ENCODE measurements at places on chromosomes 7 and 10. TPM values are rescaled to one million over a fixed set of nuclear protein-coding genes. Genes with fewer than 3 reads are reported as not detected.

GRCh38 chr7:108091461-108091831 is 38.7 kb downstream of the LAMB4 start:
- DNase-seq = no peak
- peaks cover 13% of the 10 kb centered on the region for H3K27me3 ChIP-seq
- no peak overlapping the region for H3K27ac ChIP-seq
- H3K36me3 ChIP-seq = no peaks in the 10 kb centered on the region

DNA sequence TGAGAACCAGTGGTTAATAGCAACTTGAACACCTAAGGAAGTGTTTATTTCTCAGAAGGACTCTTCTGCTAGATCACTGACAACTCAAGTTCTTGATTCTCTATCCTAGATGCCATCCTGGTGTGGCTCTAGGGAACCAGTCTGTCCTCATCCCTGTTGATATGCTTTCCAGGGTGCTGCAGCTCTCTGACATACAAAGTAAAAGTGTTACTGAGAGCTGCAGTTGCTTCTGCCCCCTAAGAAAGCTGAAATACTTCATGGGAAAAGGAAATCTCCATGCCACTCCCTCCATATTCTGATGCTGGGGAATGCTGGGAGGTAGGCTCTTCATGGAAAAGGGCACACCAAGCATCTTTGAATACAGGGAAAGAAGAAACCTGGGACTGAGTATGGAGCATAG is 168.1 kb downstream of the KLF6 start:
- H3K27ac ChIP-seq = no peak overlapping the region
- H3K27me3 ChIP-seq = no peaks in the 10 kb centered on the region
- no peaks in the 10 kb centered on the region for H3K4me1 ChIP-seq
- peaks cover 7% of the 10 kb centered on the region for H3K36me3 ChIP-seq
- no peak overlapping the region for H3K4me3 ChIP-seq

DNA sequence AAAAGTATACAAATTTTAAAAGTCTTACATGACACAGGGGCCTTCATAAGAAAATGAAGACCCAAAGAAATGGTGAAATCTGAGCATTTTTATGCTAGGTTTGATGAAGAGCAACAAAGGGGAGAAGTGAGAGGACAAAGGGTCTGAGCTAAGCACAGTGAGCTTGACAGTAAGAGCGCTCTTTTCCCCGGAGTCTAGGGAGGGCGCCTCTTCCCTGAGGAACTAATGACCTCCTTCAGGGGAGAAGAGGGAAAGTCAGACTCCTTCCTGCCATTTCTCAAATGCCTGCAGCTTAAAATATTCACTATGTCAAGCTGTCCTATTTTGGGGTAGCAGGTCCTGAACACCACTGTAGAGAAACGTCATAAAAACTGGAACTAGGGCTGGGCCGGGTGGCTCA is 18.1 kb upstream of the PAXIP1 start:
- H3K36me3 ChIP-seq = no peaks in the 10 kb centered on the region
- no peak overlapping the region for H3K27ac ChIP-seq
- H3K27me3 ChIP-seq = peaks cover 3% of the 10 kb centered on the region
- no peak for DNase-seq
- H3K4me3 ChIP-seq = no peak overlapping the region

Gene TYW1B
- total RNA-seq = 4.6 TPM

DNA sequence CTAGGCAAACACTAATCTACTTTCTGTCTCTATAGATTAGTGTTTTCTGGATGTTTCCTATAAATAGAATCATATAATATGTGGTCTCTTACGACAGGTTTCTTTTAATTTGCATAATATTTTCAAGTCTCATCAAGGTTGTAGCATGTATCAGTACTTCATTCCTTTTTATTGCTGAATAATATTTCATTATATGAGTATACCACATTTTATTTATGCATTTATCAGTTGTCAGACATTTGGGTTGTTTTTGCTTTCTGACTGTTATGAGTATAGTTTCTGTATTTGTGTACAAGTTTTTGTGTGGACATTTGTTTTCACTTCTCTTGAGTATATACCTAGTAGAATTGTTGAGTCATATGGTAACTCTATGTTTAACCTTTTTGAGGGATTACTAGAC is 48.2 kb downstream of the SHOC2 start:
- no peak overlapping the region for H3K27ac ChIP-seq
- no peaks in the 10 kb centered on the region for H3K27me3 ChIP-seq
- DNase-seq = no peak
- H3K4me3 ChIP-seq = no peak overlapping the region
- H3K36me3 ChIP-seq = peaks cover 23% of the 10 kb centered on the region
- peaks cover 5% of the 10 kb centered on the region for H3K4me1 ChIP-seq

Gene PLAC9
- not detected for total RNA-seq

GRCh38 chr10:100836891-100837290 is 75.9 kb upstream of the SLF2 start:
- DNase-seq = no peak
- H3K4me3 ChIP-seq = no peak overlapping the region
- no peaks in the 10 kb centered on the region for H3K36me3 ChIP-seq

DNA sequence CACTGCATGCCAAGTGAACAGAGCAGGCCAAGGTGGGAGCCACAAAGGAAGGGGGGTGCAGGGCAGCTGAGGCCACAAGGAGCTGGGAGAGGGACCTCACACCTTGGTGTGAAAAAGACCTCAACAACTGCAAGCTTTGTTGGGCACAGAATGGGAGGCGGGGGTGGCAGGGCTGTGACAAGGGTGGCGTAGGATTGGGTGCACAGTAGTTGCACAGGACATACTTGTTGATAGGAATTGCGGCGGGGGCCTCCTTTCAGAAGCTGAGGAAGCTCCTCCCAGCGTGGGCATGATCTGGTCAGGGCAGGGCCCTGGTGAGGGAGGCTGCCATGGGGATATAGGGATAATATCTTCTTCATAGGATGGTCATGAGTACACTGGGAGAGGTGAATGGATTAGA is 25.8 kb downstream of the POLL start:
- H3K27me3 ChIP-seq = peaks cover 28% of the 10 kb centered on the region
- H3K27ac ChIP-seq = peak overlapping the region; percentile 31
- H3K36me3 ChIP-seq = peaks cover 5% of the 10 kb centered on the region
- no peak for DNase-seq
- no peak overlapping the region for H3K4me3 ChIP-seq

Gene ANXA8
- 0.17 TPM for total RNA-seq

Gene CYP3A5
- total RNA-seq = not detected

DNA sequence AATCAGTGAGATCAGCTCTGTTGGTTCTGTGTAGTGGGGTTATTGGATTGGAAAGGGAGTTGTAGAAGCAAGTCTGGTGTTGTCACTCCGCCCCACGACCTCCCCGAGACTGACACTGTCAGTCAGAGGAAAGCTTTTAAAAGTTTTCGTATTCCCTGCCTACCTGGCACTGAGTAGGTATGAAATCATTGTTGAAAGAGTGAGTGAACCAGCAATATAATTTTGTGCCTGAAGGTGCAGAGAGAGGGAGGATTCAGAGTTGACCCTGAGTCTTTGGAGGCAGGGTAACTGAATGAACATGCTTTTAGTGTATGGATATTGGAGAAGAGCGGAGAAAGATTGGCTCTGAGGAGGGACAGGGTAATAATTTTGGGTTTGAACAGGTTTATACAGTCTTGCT is 27.3 kb downstream of the CCNY start:
- no peaks in the 10 kb centered on the region for H3K27me3 ChIP-seq
- no peak overlapping the region for H3K4me3 ChIP-seq
- no peak overlapping the region for H3K27ac ChIP-seq
- DNase-seq = no peak
- peaks cover 6% of the 10 kb centered on the region for H3K36me3 ChIP-seq
- H3K4me1 ChIP-seq = peaks cover 22% of the 10 kb centered on the region

Gene CDHR3
- 2.7 TPM for total RNA-seq

DNA sequence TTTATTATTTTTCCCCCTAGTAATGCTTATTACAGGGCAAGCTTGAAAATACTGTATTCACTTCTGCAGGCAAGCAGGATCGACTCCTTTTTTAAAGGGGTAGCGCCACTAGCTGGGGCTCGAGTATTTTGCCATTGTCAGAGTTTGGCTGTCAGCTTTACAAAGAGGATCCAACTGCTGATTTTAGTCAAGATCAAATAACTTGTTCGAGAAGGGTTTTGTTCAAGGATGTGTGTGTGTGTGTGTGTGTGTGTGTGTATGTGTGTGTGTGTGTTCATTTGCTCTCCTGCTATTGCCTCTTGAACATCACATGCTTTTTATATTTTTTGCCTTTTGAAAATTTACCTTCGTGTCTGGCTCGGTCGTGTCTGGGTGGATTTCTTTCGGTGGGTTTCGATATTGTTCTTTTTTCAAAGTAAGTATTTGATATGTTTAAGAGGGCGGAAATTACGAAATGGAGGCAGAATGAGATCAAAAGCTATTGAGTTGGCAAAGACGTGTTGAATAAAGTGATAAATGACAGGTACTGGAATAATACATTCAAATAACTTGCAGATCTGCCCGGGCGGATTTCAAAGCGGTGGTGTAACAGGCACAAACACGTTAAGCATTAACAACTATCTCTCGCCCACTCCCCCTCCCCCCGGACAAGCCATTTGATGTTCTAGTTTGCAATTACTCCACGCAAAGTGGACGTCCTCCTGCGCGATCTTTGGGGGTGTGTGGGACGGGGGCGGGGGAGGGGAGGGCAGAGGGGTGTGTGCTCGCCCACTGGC is 1.1 kb downstream of the ARID5B start:
- peak overlapping the region; percentile 97 for H3K4me3 ChIP-seq
- H3K36me3 ChIP-seq = peaks cover 17% of the 10 kb centered on the region
- no peaks in the 10 kb centered on the region for H3K27me3 ChIP-seq
- H3K27ac ChIP-seq = peak overlapping the region; percentile 100

- no peaks in the 10 kb centered on the region for H3K27me3 ChIP-seq
- no peak overlapping the region for H3K4me3 ChIP-seq
Measured at GRCh38 chr7:148729984-148730733, 31.5 kb downstream of the CUL1 start.

Gene ZNF736
- 26.6 TPM for total RNA-seq

Gene LBX1
- not detected for total RNA-seq

GRCh38 chr10:29857843-29858701 is 201.3 kb downstream of the JCAD start:
- peaks cover 11% of the 10 kb centered on the region for H3K27me3 ChIP-seq
- no peak for DNase-seq

All from activated CD4-positive, alpha-beta T cell treated with anti-CD3 and anti-CD28 coated beads, Interleukin-2, amount 10 ng/mL, durations not matched to agents 7 days and 5 days (primary cell).